Epithelial cell of alveolus of lung (primary cell): ENCODE measurements at places on chromosomes 11 and 22. TPM values are rescaled to one million over a fixed set of nuclear protein-coding genes. Genes with fewer than 3 reads are reported as not detected.

Gene HEPHL1
- total RNA-seq, result not detected in 2 replicates

Gene SYCE3
- not detected in 2 replicates for total RNA-seq

Gene MPEG1
- not detected in 2 replicates for total RNA-seq

Gene ZDHHC5
- 37.4 and 41.5 TPM in 2 replicates for total RNA-seq

Gene DAGLA
- 1.3 and 2.5 TPM in 2 replicates for total RNA-seq
